ENCODE measurements at places on chromosomes 1 and 21. TPM values are rescaled to one million over a fixed set of nuclear protein-coding genes. Genes with fewer than 3 reads are reported as not detected.

RPF1 gene
- total RNA-seq: 80.6 TPM

HDAC1 gene
- total RNA-seq: 158 TPM

DNA sequence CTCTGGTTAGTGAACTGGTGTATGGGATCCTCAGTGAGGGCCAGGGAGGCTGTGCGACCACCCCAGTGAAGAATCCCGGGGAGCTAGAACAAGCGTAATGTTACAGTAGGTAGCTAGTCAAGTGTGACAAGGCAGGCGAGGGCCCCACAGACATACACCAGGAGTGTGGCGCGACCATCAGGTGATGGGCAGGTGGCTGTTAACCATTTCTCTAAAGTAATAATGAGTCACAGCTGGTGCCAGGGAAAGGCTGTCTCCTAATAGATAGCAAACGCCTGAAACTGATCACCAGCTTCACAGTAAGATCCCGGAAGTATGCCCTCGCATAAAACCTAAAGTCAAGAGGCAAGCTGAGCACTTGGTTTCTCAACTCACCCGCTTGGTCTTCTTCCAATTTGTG lies 40.5 kb upstream of the TARBP1 start:
- DNase-seq: no peak

DNA sequence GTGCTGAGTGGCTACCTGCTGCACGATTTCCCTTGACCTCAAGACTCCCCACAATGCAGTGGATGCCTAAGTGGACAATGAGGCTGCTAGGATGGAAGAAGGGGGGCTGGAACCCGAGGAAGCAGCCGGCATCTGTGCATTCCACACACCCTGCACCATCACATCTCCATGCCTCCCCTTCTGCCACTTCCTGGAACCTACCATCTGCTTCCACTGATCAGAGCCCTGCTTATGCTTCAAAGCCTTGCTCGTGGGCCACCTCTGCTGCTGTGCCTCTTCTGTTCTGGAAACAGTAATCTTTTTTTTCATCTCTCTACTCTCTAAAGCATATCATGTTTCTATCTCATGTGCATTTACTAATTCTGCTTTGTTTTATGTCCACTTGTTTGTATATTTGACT lies 66.2 kb upstream of the WDR26 start:
- DNase-seq: no peak

DNA sequence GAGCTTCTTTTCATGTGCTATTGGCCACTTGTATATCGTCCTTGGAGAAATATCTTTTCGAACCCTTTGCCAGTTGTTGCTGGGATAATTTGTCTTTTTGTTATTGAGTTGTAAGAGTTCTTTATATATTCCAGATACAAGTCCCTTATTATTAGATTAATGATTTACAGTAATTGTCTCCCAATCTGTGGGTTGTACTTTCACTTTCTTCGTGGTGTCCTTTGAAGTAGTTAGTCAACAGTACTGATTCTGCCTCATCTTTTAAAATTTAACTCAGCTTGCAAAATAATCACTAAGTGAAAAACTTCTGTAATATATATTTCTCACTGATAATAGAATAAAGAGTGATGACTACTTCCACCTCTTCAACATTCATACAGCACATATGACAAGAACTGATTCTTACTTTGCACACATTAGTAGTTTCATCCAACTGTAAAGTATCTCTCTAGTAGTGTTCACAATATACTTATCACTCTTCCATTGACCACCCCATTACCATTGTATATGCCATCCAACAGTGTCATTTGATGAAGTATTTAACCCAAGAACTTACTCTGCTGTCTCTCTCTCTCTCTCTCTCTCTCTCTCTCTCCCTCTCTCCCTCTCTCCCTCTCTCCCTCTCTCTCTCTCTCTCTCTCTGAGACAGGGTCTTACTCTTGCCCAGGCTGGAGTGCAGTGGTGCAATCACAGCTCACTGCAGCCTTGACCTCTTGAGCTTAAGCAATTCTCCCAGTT lies 104.2 kb upstream of the DMRTA2 start:
- no peak for DNase-seq

PALMD gene
- 10.2 TPM for total RNA-seq

DNA sequence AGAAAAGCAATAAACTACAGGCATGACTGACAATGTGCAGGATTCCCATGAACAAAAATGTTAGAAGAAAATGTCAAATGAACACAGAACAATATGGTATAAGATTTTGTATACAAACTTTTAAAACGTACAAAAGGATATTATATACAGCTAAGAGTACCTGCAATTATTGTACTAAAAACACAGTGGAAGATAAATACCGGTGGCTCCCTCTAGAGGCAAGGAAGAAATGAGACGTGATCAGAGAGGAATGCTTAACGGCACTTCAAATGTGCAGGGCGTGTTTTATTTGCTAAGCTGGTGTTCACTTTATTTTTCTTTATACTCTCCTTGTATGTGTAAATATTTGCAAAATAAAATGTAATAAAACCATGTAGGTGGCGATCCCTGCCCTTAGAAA lies 191.8 kb upstream of the SAMSN1 start:
- peak; percentile 41 for DNase-seq

DNA sequence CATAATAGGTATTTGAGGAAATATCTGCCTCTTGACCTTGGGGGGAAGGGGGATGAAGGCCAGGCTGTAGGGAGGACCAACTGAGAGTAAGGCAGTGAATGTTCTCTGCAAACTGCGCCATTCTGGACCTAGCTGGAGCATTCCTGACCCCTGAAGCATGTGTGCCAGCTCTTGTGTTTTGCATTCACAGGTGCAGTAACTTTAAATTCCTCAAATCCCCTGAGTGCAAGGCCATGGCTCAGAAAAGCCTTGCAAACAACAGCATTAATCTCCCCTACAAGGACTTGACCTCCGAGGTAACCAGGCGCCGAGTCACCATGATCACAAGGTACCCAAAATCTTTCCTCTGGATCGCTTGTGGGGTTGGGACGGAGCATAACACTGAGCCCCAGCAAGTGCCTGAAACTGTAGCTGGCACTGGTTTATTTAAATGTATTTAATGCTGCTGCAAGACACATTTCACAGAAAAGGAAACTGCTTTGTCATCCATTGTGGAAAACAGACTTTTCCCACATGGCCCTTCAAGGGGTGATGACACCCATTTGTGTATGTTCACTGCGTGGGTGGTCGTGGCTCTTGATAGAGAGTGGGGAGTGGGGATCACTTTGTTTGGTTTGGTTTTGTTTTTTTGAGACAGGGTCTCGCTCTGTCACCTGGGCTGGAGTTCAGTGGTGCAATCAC lies 1.7 kb downstream of the MYOCOS start:
- no peak for DNase-seq

GRCh38 chr1:66300972-66301451 lies 232.9 kb upstream of the SGIP1 start:
- peak; percentile 76 for DNase-seq

DNA sequence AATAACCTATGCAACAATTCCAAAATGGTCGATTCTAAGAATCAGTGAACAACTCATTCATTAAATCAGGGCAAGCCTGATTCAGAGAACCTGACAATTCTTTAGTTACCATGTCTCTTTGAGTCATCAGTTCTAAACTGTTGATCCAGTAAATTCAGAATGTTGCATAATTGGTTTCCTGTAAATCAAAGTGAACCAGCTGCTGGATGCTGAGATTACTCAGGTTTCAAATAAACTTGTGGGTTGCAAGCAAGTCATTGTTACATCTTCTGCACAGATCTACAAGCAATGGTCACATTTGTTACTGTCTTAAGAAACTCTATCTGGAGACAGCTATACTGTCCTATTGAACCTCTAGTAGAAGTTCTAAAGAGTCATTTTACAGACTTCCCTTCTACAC lies 16.5 kb downstream of the PLA2G2D start:
- peak; percentile 88 for DNase-seq

GRCh38 chr1:224736619-224737352 lies 120.7 kb downstream of the CNIH3 start:
- no peak for DNase-seq

TFF3 gene
- total RNA-seq: not detected

GRCh38 chr1:149903836-149904491 lies 4.6 kb downstream of the BOLA1 start:
- no peak for DNase-seq

- DNase-seq: peak; percentile 95
Measured at GRCh38 chr1:155193275-155193990, 14.3 kb downstream of the THBS3 start.

- no peak for DNase-seq
Measured at GRCh38 chr1:178146436-178146835, 52.5 kb downstream of the RASAL2 start.

GRCh38 chr21:40639616-40640194 lies 207.3 kb downstream of the DSCAM start:
- DNase-seq: no peak

DNA sequence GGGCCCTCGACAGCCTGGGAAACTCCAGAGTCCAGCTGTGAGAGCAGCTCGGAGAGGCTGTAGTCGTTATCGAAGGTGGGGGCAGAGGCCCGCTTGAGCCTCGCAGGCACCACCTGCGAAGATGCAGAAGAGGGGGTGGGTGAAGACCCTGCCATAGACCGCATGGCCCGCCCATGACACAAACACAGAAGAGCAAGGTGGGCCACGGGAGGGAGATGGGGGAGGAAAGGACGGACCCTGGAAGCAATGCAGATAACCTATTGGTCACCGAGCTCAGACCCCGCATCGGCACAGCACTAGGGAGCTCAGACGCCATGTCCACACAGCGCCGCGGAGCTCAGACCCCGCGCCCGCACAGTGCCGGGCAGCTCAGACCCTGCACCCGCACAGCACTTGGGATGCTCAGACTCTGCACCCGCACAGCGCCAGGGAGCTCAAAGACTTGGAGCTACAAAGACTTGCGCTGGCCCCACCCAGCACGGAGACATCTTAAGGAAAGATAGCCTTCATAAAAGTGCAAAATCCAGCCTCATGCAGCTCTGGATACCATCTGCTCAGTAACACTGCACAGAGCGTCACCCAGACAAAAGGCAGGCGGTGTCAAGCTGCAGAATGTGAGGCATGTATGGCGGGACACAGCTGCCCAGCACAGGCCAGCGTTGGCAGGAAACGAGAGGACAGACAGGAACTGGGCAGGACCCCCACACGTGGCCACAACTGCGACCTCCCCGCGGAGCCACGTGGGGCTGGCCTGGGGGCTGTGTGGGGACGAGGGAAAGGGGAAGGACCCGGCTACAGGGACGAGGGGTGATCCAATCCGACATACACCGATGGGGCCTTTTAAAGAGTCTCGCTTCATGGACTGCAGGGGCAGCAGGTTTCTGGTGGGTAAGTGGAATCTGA lies 22.6 kb downstream of the RIPK4 start:
- no peak for DNase-seq

Data from M059J (cell line).